ENCODE measurements at places on chromosomes 12 and 14.

DNA sequence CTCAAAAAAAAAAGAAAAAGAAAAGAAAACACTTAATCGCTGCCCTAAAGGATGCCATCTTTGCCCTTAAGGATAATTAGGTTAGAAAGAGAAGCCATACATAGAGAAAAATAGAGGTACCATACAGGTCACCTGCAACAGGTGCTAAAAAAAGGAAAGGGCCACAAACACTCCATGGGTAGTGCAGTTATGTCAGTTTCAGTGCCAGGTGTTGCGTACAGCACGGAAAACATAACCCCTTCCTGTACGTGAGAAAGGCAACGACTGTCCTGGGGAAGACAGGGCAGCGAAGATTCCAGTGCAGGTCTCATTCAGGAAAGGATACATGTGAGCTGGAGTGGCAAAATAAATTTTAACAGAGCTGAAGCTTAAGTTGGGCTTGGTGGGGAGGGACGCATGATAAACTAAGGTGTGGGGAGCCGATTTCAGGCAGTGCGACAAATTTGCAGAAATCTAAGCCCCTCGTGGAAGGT lies 553 bp upstream of the DAZAP2 start:
- no peak for DNase-seq

DNA sequence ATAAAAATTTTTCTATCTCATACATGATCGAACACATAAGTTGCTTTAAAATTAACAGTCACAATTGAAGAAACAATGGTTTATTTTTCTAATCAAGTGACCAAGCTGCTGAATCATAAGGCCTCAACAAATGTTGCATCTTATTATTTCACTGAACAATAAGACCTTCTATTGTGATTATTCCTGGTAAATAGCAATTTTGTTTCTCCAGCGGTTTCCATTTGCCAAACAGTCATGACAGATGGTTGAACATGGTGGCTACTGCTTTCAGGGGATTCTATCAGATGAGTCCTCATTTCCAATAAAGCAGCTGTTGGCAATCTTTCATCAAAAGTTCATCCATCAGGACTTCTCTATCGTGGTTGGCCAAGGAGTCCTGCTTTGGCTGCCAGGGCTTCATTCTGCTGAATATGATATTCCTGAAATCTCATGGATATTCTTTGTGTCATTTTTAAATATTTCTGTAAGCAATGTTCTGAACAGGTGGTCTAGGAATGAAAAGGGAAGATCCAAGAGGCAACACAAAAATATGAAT lies 13.0 kb downstream of the TOMM20L start:
- no peak for DNase-seq

DNA sequence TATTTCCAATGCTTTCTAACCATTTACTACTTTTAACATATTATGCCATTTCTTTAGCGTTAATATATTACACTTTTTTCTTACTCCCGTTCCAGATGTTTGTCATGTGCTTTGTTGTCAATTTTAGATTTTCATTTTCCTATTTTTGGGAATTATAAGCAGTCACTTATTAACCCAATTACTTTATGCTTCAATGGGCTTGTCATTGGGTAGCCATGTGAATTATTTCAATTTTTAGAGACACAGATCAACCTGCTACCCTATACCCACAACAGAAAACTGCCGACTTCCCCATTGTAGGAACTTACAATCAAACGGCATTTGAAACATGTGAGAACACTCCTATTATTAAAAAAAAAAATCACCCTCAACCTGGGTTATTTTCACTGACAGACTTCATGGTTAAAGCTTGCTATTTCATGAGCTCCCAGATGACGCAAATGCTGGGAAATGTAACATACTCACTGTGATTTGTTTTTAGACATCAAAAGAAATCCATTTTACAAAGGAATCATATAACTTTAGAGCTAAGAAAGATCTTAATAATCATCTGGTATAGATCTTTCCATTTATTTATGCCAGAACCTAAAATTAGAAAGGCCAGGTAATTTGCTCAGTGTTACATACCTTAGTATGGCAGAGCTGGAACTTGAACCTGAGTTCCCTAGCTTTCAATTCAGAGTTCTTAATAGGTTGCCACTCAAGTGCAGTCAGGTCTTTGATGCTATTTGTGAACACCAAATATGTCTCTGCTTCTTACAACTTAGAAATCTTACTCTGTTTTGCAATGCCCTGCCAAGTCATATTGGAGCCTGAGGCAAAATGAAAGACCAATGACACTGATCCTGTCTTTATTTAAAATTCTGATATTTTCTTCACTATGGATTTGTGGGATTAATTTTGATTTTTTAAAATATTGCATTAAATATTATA lies 340.4 kb downstream of the RAD51B start:
- no peak for DNase-seq

DNA sequence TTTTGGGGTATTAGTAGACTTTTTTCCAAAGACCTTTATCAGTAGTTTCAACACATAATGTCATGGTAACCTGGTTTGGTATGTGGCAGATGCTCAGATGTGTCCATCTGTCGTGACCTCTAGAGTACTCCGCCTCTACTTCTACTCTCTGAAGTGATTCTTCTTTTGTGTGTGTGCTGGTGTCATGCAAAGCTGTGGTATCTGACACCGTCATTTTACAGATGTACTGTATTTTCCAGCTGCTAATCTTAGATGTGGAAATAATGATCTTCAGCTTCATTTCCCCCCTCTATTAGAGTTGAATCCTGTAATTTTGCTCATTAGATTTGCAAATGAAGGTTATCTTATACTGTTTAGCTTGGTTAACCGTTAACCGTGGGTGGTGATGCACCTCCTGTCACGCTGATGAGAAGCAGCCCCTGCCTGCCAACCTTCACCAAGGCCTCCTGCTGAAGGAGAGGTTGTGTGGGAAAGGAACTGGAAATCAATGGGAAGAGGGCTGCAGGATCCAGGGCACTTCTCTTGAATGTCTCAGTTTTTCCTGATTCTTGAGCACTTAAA lies 222.4 kb upstream of the AMIGO2 start:
- no peak for DNase-seq

GRCh38 chr12:32881107-32881506 lies 15.5 kb downstream of the PKP2 start:
- no peak for DNase-seq
